Inflammatory macrophage treated with lipopolysaccharide for 4 hours (primary cell): ENCODE measurements at places on chromosomes 7 and 10.
A peak's percentile ranks its signal among the peaks of the same experiment; 100 is the strongest.

GRCh38 chr7:137097111-137097510, 228.7 kb downstream of the CHRM2 start:
- DNase-seq = no peak

- DNase-seq = no peak
Observed at GRCh38 chr7:158399762-158400161, 187.9 kb downstream of the PTPRN2 start.

DNA sequence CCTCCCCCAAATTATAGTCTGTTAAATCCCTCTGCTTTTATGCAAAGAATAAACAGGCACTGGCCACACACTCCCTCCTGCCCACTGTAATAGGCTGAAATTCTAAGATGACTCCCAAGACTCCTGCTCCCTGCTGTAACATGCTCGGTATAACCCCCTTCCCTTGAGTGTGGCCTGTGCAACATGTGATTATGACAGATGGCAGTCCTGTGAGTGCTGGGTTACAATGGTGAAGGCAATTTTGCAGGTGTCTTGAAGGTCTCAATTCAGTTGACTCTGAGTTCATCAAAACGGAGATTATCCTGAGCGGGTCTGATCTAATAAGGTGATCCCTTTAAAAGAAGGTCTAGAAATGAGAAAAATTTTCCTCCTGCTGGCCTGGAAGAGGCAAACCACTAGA, 55.9 kb downstream of the CREB3L2 start:
- no peak for DNase-seq

GRCh38 chr7:157423886-157424565, 87.2 kb downstream of the DNAJB6 start:
- no peak for DNase-seq

DNA sequence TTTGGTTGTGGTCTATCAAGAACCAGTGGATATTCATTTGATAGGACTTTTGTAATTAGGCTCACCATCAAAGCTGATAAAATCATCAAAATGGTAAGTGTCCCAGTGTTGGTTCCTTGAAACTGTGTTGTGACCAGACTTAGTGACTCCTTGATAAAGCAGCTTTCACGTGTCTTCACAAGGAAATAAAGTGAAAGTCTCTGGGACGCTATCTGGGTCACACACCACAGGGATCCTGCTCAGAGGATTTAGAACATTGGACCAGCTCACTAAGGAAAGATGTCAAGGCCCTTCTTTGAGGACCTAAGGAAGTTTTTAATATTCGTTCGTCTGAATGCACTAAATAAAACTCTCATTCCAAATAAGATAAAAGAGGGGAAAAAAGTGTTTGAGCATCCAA, 193.1 kb downstream of the RNLS start:
- no peak for DNase-seq

- no peak for DNase-seq
Observed at GRCh38 chr7:39825401-39825980, 124.6 kb upstream of the CDK13 start.

DNA sequence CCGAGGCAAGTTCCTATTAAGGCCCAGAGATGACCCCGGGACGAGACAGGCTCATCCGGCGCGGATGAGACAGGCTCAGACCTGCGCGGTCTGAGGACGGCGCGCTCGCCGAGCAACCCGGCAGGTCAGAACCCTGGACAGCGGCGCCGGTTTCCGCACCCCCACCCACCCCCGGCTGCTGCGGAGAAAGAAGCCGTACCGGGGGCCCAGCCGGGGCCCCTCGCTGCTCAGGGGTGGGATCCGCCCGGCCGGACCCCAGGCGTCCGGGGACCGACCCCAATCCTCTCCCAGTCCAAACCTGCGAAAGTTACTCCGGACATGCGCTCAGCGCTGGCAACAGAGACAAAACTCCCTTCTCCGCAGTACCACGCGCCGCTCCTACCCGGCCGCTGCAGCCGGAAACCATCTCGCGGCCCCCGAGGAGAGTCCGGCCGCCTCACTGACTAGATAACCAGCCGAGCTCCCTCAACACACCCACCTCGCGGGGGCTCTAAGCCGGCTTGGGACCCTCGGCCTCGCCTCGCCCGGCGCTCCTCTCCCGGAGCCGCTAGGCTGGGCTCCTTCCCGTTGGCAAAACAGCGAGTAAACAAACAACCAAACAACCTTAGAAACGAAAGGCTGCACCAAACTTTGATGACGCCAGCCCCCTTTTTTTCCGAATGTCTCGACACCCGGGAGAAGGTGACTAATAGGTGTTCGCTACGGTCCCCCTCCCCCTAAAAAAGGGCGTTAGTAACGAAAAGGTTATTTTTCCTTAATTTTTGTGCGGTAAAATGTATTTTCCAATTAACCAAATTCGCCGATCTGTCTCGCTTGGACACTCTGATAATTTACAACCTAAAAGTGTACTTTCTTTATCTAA, 2.3 kb upstream of the DRGX start:
- peak; percentile 45 for DNase-seq

DNA sequence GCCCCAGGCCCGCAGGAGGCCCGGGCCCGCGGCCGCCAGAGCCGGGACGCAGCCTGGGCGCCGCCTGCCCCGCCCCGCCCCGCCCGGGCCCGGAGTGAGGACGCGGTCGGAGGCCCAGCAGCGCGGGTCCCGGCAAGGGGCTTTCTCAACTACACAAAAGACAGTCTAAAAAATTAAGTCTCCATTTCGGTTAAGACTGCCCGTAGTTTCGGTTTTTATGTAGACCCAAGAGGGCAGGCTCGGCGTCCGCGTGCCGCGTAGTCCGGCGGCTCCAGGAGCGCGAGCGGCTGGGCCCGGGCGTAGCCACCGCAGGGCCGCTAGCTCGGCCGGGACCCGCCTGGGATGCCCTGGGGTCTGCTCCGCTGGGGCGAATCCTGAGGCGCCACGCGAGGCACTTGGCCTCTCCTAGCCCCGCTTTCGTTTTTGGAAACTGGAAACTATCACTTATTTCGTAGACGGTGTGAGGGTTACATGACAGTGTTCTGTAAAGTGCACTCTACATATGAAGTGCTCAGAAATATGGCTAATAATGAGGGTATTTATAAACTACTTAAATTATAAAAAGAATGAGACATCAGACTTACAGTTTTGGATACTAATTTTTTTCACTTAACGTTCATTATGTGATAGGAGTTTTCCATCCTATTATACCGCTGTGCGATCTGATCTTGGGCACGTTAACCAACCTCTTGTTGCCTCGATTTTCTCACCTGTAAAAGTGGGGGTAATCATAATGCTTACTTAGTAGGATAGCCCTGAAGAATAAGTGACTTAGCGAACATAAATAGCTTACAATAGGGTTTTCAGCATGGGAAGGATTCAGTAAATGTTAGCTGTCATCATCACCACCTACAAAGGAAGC, 573 bp downstream of the BLVRA start:
- DNase-seq = peak; percentile 80

- peak; percentile 43 for DNase-seq
Observed at GRCh38 chr10:60203993-60204618, 185.6 kb downstream of the ANK3 start.

DNA sequence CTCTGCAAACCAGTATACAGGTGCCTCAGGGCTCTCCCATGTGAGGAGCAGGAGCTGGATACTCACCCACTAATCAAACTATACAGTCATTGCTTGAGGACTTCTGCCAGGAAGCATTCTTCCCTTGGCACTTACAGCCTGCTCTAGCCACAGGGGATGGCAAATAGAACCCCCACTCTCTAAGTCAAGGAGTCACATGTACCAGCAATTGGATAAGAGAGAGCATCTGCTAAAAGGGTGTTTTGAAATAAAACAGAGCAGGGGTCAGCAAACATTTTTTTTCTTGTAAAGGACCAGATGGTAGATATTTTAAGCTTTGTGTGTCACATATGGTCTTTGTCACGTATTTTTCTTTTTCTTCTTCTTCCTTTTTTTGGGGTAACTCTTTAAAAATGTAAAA, 865.2 kb upstream of the GHITM start:
- no peak for DNase-seq

- peak; percentile 63 for DNase-seq
Observed at GRCh38 chr10:127148933-127149220, 47.5 kb downstream of the INSYN2A start.

DNA sequence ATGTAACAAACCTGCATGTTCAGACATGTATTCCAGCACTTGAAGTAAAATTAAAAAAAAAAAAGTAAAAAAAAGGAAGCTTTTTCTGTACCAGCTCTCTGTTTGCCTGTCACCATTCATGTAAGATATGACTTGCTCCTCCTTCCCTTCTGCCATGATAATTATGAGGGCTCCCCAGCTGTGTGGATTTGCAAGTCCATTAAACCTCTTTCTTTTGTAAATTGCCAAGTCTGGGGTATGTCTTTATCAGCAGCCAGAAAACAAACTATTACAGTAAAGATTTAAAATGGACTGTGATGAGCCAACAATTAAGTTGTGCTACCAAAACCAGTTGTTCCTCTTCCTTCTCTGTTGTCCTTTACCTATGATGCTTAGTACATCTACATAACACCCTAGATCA, 619.6 kb downstream of the ARL4A start:
- no peak for DNase-seq

DNA sequence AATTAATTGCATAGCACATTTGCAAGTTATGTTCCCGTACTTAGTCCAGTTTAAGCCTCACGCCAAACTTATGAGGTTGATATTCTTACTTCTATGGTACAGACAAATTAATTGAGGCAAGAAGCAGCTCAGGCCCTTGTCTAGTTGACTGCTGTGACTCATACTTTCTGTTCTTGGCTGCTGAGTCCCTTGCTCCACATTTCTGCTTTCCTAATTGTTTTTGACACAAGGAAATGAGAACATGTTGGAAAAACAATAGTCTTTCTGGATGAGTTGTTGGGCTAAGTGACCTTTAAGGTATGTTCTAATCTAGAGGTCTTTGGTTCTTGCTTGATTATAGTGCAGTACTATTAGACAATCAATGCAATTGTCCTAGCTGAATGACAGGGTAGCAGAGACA, 331.8 kb downstream of the NRG3 start:
- no peak for DNase-seq

GRCh38 chr7:46321556-46322205, 400.6 kb upstream of the IGFBP3 start:
- no peak for DNase-seq

DNA sequence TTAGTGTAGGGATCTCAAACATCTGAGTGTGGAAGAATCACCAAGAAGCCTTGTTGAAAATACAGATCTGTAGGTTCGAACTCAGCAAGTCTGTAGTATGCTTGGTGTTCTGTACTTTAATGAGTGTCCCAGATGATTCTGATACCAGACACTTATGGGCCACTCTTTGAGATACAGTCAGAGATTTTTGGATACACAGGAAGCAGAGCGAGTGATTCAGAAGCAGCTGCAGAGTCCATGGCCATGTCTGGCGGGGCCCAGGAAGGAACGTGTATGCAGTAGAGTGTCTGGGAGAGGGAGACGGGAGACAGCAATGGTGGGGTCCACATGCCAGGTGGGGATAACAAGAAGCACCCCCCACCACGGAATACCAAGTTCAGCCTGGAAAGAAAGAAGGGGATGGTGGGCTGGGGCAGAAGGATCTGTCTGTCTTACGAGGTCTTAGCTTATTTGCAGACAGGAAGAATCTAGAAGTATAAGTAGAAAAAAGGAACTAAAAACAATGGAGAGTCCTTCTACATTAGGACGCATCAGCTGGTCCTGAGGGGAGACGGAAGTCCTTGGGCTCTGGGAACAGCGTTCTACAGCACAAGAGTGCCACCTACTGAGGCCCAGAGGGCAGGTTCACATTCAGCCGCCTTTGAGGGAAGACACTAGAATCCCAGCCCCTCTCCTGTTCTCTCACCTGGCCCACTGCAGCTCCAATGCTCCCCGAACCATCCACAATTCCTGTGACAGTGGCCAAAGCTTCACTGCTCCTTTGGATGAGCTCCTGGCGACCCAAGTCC, 55.4 kb downstream of the SLC37A3 start:
- peak; percentile 86 for DNase-seq

- no peak for DNase-seq
Observed at GRCh38 chr7:115582956-115583355, 447.6 kb downstream of the TFEC start.

GRCh38 chr10:6399231-6399741, 180.8 kb downstream of the PRKCQ start:
- peak; percentile 90 for DNase-seq

DNA sequence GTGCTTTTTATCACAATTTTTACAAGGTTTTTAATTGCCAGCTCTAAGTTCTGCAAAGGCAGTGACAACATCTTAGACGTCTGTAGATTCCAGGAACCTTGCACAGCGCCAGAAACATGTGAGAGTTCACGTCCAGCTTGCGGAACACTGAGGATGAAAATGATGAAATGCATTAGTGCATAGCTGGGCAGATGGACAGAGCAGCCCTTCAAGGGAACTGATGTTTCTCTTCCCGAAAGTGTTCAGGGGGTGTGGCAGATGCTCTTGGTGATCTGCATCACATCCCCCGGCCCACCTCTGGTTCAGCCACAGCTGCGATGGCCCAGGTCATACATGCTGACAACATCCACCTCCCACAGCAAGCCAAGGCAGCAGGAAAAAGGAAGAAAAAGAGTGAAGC, 40.9 kb downstream of the ITIH5 start:
- no peak for DNase-seq

DNA sequence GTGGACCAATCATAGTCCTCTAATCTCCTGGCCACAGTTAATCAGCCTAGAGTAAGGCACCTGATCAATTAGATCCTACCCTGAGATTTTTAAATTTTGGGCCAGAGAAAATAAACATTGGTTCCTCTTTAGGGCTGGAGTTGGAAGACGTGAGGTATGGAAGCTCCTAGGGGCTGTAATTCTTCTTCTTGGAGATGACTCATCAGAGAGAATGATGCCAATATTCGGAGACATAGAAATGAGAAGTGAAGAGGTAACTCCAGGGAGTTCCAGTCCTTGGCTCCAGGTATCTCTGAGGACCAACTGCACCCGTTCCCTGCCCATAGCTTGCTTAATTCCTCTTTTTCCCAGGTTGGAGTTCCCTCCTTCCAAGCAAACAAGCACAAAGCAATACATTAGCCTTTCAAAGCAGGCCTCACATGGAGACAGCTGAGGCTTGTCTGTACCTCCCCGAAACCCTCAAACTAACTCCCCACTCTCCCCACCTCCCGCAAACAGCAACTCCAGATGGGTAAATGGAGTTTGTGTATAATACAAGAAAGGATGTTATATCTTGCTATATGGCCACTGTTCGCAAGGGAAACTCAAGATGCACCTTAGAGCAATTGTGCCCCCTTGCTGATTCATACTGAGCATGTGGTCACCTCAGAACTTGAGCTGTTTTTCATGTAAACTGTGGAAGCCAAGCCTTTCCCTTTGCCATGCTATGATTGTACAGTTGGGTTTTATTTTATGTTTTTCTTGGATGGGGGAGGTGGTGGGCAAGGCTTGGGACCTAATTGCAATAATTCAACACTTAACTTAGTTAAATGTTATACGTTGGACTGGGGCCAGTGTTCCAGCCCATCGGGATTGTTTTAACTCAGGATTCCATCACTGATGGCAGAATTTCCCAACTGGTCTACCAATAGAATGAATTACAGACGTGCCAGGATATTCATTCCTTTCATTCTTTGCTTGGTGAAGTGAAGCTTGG, 29.3 kb downstream of the PIK3AP1 start:
- peak; percentile 45 for DNase-seq

DNA sequence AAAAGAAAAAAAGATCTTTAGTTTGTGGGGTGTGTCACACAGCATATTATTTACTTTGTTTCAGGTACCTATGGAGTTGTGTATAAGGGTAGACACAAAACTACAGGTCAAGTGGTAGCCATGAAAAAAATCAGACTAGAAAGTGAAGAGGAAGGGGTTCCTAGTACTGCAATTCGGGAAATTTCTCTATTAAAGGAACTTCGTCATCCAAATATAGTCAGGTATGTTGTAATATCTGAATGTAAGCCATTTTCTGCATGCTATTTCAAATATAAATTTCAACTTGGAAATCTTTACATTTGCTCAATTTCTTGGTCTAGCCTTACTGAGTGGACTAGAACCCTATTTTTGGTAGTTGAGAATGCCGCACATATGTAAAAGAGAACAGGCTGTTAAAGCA, 6.4 kb downstream of the CDK1 start:
- peak; percentile 75 for DNase-seq
